ENCODE measurements at places on chromosomes 13 and 19. TPM values are rescaled to one million over a fixed set of nuclear protein-coding genes. Genes with fewer than 3 reads are reported as not detected.

The GADD45B gene
- total RNA-seq = 46.3 TPM

The FPR1 gene
- total RNA-seq = 4.4 TPM

The MAMSTR gene
- 0.36 TPM for total RNA-seq

The ZNF383 gene
- 10.1 TPM for total RNA-seq

The FGF14 gene
- total RNA-seq = under 0.01 TPM

The ZNF730 gene
- 0.72 TPM for total RNA-seq

The ZNF471 gene
- total RNA-seq = 4.7 TPM

The NKPD1 gene
- 0.29 TPM for total RNA-seq

DNA sequence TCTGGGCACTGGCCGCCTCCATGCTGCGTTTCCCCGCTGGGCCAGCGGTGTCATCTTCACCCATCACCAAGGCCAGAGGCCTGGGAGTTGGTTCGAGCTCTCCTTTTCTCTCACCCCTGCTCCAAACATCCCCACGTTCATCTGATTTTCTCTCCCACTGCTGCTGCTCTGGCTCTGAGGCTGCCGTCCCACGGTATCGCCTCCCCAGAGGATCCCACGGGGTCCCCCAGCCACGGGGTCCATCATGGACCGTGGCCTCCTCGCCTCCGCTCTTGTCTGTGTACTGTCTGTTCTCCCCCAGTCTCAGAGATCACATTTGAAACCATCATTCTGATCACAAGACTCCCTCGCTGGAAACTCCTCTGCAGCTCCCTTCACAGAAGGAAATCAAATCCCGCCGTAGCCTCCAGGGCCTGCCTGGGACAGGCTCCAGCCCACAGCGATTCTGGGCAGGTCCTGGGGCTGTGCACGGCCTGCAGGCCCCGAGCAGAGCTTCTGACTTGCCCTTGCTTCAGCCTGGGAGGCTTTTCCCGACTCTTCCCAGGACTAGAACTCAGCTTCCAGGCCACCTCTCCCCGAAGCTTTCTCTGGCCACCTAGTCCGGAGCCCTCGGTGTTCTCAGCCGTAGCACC lies 64.2 kb downstream of the SOX1 start:
- no peak overlapping the region for H3K27ac ChIP-seq
- H3K27me3 ChIP-seq = no peaks in the 10 kb centered on the region
- DNase-seq = peak; percentile 30
- H3K4me3 ChIP-seq = no peak overlapping the region
- no peaks in the 10 kb centered on the region for H3K4me1 ChIP-seq

DNA sequence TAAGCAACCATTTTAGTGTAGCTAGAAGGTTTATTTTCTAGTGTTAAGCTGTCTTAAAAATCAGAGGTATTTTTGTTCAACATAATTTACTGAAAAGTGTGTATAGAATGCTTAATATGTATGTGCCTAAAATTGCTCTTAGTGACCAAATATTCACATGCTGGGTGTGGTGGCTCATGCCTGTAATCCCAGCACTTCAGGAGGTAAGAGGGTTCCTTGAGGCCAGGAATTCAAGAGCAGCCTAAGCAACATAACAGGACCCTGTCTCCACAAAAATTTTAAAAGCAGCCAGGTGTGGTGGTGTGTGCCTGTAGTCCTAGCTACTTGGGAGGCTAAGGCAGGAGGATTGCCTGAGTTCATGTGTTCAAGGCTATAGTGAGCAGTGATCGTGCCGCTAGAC lies 120.9 kb upstream of the FRY start:
- DNase-seq = no peak
- H3K4me3 ChIP-seq = no peak overlapping the region
- H3K36me3 ChIP-seq = no peaks in the 10 kb centered on the region
- H3K27me3 ChIP-seq = no peaks in the 10 kb centered on the region
- H3K4me1 ChIP-seq = peaks cover 3% of the 10 kb centered on the region

DNA sequence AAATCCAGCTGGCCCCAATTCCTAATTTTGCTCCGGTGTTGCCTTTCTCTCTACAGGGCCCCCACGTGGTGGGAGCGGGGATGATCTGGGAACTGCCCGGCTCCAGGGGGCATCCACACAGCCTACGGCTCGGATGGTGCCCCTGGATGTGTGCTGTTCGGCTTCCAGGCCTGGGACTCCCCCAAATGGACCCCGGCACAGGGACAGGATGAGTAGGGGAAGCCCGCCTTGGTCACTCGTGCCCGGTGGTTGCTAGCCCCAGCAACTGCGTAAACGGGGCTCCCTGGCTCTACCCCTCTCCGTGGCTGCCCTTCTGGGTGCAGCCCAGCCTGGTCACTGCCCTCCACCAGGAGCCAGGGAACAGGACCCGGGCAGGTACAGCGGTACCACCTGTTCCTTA lies 111.5 kb downstream of the TEX26 start:
- H3K27ac ChIP-seq = no peak overlapping the region
- peak; percentile 53 for DNase-seq
- H3K27me3 ChIP-seq = peaks cover 3% of the 10 kb centered on the region

DNA sequence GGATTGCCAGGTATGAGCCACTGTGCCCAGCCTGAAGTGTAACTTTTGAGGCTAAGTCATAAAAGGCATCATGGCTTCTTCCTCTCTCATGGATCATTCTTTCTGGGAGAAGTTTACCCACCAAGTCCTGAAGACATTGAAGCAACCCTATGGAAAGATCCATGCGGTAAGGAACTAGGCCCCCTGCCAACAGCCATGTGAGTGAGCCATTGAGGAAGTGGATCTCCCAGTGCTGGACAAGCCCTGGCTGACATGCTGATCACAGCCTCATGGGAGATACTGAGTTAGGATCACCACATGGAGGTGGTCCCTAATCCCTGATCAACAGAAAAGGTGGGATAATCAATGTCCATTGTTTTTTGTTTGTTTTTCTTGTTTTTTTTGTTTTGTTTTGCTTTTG lies 3.3 kb upstream of the NUDT19 start:
- peaks cover 14% of the 10 kb centered on the region for H3K4me1 ChIP-seq
- no peak overlapping the region for H3K4me3 ChIP-seq
- no peaks in the 10 kb centered on the region for H3K36me3 ChIP-seq
- H3K27ac ChIP-seq = no peak overlapping the region
- no peaks in the 10 kb centered on the region for H3K27me3 ChIP-seq

DNA sequence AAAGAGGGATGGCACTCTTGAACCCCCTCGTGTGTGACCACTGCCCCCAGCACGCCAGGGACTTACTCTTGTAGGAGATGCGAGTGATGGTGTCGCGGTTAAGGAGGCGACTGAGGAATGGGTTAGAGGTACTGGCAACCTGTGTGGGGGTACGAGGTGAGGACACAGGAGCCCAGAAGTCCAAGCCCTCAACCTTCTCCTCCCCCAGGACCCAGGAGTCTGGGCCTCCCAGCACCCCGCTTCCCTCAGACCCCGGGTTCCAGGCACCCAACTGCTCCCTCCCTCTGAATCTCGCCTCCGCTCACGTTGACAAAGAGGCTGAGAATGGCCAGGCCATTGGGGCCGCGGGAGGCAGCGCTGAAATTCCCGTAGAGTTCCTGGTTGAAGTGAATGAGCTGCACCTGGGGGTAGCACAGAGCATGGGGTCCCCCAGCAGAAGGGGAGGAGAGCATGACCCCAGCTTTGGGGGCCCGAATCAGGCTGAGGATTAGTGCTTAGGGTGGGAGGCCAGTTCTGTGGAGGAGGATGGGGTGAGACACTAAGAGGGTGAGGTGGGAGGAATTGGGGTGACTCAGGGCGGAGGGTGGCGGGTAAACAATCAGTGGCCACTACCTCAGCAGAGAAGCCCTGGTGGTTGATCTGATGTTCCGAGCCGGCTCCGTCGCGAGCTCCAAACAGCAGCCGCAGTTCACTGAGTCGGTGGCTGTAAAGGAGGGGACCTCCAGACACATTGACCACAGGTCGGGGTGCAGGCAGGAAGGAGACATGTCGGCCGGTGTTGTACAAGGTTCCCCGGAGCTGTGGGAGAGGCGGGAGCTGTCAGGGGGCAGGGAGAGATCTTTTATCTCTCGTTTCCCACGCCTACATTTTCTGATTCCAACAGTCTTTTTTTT lies 2.5 kb upstream of the DBP start:
- peak; percentile 77 for DNase-seq
- H3K4me3 ChIP-seq = no peak overlapping the region
- peaks cover 5% of the 10 kb centered on the region for H3K27me3 ChIP-seq
- H3K4me1 ChIP-seq = peaks cover 31% of the 10 kb centered on the region
- no peaks in the 10 kb centered on the region for H3K36me3 ChIP-seq
- no peak overlapping the region for H3K27ac ChIP-seq

DNA sequence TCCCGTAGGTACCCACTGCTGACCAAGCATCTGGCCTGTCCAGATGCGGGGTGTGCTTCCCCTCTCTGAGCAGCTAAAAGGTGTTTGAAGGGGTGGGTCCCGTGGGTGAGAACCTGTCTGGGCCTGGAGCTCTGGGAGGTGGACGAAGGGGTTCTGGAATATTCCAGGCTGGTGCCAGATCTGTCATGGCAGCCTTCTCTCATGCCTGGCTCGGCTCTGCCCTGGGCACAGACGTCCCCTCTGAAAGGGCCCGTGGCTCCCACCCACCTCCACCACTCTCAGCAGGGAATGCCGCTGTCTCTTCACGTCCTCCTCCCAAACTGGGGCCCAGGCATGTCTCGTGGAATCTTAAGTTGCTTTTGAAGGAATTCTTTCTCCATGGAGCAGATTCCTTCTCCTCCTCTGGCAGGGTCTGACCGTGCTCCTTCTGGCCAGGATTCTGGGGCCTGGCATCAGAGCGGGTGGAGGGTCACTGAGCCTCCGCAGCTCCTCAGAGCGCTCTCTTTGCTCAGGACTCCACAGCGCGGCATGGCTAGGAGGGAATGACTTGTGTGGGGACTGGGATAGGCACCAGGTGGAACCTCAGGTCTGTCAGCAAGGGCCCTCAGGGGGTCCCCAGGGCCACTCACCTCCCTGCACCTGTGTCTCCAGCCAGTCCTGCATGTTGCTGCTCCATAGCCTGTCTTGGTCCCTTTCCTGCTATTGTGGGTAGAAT lies 5.9 kb upstream of the MCF2L start:
- no peaks in the 10 kb centered on the region for H3K4me1 ChIP-seq
- peak; percentile 63 for DNase-seq
- no peaks in the 10 kb centered on the region for H3K36me3 ChIP-seq
- peaks cover 26% of the 10 kb centered on the region for H3K27me3 ChIP-seq
- no peak overlapping the region for H3K4me3 ChIP-seq

All from osteoblast (primary cell).